ENCODE measurements at places on chromosomes 5 and 9.

DNA sequence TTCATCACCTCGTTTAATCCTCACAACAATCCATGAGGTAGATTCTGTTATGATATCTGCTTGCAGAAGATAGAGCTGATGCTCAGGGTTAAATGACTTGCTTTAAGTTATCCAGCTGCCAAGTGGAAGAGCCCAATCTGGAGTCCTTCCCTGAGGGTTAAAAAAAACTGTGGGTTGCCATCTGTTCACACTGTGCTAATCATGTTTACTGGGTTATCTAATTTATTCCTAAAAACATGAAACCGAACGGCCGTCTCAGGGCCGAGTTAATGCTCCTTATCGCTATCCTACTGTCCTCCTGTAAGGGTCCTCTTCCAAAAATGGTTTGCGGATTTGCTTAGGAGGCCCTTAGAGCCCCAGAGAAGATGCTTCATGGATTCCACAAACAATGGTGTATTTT is 153.3 kb downstream of the YIPF5 start:
- DNase-seq, result no peak

GRCh38 chr9:18726546-18726945 is 252.6 kb downstream of the ADAMTSL1 start:
- DNase-seq, result no peak

DNA sequence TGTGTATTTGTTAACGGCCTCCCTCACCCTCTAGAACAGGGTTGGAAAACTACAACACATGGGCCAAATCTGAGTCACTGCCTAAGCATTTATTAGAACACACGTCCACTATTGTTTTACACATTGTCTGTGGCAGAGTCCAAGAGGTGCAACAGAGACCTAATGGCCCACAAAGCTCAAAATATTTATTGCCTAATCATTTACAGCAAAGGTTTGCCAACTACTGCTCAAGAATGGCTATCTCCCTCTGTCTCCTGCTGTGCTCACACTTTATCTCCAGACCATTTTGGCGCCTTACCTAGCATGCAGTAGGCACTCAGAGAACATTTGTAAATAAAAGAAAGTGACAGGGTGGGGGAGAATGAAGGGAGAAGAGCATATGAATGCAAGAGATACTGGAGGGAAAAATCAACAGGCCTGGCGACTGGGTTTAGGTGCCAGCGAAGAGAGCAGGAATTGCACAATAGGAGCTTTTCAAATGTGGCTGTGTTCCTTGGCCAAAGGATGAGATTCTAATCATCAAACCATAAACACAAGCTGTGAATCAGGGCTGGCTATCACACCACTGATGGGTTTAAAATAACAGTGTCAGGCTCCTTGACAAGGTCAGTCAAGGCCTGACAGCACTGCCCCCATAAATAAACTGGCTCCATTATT is 80.3 kb downstream of the EPB41L4A start:
- no peak for DNase-seq

DNA sequence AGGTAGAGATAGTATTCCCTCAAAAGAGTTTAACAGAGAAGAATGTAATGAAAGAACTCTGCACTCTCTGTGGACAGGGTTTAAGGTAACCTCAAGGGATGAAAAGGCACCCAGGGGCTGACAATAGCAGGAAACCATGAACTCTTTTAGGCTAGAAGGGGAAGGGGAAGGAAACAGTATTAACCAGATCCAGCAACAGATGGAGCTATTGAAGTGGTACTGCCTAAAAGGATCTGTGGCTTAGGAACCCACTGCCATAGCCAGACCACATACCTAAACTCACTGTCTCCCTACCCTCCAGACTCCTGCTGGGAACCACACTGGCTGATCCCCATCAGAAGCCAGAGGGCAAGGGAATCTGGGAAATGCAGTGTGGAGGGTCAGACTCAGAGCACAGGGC is 35.5 kb downstream of the PLGRKT start:
- no peak for DNase-seq

DNA sequence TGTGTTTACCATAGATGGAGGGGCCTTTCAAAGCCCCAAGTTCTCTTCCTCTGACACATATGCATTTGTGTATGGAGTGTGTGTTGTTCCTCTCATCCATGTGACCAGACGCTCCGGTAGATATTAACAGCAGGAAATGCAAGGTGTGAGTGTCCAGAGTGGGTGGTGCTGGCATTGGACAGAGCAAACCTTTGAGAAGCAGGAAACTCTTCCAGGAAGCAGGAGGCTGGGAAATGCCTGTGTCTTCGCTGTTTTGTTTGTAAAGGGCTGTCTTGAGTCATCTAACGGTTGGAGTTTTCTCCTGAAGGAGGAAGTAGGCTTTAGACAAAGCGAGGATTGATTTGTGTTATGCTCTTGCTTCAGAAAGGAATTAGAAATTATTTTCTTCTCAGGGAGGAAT is 370.9 kb downstream of the PLK2 start:
- no peak for DNase-seq

- DNase-seq, result no peak
Observed at GRCh38 chr9:20559231-20559890, 62.9 kb downstream of the MLLT3 start.

GRCh38 chr9:71766663-71767062 is 1.6 kb downstream of the CEMIP2 start:
- no peak for DNase-seq

- DNase-seq, result no peak
Observed at GRCh38 chr5:159184236-159184635, 25.1 kb downstream of the RNF145 start.

- no peak for DNase-seq
Observed at GRCh38 chr9:70477146-70477745, 62.8 kb upstream of the KLF9 start.

DNA sequence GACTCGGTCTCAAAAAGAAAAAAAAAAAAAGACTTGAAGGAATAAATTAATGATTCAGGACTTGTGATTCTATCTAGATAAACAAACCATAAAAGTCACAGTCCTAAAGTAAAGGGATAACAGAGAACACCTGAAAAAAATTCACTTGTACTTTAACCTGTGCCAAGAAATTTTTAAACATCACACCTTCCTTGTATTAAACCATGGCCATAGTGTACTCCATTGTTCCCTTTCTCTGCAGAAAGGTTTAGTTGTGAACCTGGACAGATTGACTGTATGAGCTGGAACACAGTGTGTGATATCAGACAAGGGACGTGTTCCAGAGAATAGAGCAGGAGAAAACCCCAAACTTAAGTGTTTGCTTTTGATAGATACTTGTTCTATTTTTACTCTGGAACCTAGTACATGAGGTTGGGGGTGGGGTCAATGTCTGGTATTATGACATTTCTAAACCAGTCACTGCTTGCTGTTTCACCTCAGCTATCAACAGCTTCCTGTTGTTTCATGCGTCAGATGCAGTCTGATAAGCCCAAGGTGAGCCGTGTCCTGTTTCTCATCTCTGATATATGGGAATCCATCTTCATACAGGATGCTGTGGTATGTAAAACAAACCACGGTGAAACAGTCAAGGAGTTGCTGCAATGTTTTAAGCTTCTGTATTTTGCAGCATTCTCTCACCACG is 62.5 kb upstream of the ITGA1 start:
- peak; percentile 34 for DNase-seq

GRCh38 chr5:171476701-171477100 is 57.3 kb downstream of the FGF18 start:
- DNase-seq, result no peak

DNA sequence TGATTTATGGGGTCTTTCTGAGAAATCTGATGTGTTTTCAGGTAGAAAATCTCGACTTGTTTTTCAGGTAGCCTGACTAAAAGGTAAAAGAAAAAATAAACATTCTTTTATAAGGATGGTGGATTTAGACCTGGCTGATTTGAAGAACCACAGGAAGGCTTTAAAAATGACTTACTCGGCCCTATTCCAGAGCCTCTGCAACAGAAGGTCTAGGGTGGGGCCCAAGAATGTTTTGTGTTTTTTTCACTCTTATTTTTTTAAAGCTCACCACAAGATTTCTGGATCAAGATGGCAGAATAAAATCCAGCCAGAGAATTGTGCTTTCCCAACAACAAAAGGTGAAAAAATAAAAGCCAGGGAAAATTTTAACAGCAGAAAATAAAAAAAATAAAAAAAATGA is 59.1 kb downstream of the FNBP1 start:
- DNase-seq, result no peak

GRCh38 chr5:69528035-69528434 is 32.0 kb upstream of the GTF2H2C start:
- DNase-seq, result no peak

DNA sequence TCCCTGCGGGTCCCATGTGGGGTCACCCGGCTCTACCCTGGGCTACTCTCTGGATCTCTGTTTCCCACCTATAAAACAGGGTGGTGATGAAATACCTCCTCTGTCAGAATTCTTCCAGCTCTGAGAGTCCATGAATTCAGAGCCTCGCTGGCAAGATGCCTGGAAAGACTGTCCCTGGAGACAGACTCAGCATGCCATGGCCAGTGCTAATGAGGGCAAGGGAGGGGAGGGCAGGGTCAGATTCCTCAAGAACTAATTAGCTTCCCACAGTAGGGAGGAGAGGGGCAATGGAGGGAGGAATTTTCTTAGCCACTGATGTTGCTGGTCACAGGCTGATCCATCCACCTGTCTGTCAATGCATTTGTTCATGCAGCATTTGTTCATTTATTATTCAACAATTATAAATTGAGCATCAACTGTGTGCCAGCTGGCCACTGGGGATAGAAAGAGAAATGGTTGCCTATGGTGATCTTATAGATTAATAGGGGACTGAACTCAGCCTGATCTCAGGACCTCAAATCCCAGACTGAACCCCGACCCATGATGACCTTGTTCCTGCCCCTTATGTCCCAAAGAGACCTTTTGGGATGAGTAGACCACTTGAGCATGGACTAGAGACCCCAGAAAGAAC is 4.7 kb downstream of the SYNPO start:
- DNase-seq, result no peak

DNA sequence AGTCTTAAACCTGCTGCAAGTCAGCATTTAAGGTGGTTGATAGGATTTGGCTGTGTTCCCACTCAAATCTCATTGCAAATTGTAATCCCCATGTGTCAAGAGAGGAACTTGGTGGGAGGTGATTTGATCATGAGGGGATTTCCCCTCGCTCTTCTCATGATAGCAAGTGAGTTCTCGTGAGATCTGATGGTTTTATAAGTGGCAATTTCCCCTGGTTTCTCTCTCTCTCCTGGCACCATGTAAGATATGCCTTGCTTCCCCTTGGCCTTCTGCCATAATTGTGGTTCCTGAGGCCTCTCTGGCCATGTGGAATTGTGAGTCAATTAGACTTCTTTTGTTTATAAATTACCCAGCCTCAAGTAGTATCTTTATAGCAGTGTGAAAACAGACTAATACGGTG is 84.3 kb upstream of the SMC2 start:
- no peak for DNase-seq

- no peak for DNase-seq
Observed at GRCh38 chr5:127441799-127442484, 75.5 kb upstream of the PRRC1 start.

DNA sequence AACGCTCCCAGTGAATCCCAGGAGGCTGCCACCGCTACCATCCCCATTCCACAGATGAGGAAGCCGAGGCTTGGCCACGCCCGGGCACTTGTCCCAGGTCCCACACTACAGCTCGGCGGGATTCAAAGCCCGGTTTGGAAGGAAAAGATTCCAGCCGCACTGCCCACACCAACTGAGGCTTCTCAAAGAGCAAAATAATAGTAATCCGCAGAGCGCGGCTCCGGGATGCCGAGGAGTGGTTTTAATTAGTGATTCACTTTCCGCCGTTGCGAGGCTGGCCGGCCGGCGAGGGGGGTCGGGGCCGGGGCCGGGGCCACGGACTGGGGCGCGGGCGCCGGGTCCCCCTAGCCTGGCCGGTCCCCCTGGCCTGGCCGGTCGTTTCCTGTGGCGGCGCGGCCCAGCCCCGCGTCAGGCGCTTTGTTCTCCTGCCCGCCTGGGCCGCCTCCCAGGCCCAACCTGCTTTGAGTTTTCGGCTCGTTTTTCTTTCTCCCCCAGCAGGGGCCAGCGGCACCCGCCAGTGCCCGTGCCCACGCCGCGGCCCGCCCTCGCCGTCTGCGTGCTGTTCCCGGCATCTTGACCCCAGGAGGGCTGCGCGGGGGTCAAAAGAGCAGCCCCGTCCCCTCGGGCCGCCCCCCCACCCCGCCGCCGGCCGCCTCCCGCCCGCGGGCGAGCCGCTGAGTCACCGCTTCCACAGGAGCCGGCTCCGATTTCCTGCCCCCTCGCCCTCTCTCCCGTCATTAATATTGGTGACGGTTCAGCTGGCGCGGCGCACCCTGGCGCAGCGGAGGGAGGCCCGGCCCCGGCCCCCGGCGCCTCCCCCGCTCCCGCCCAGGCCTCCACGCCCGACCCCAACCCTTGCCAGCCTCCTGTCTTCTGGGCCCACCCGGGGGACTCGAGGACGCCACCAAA is 31.2 kb downstream of the FGF18 start:
- DNase-seq, result no peak

- no peak for DNase-seq
Observed at GRCh38 chr5:167296661-167297060, 994.8 kb upstream of the WWC1 start.

DNA sequence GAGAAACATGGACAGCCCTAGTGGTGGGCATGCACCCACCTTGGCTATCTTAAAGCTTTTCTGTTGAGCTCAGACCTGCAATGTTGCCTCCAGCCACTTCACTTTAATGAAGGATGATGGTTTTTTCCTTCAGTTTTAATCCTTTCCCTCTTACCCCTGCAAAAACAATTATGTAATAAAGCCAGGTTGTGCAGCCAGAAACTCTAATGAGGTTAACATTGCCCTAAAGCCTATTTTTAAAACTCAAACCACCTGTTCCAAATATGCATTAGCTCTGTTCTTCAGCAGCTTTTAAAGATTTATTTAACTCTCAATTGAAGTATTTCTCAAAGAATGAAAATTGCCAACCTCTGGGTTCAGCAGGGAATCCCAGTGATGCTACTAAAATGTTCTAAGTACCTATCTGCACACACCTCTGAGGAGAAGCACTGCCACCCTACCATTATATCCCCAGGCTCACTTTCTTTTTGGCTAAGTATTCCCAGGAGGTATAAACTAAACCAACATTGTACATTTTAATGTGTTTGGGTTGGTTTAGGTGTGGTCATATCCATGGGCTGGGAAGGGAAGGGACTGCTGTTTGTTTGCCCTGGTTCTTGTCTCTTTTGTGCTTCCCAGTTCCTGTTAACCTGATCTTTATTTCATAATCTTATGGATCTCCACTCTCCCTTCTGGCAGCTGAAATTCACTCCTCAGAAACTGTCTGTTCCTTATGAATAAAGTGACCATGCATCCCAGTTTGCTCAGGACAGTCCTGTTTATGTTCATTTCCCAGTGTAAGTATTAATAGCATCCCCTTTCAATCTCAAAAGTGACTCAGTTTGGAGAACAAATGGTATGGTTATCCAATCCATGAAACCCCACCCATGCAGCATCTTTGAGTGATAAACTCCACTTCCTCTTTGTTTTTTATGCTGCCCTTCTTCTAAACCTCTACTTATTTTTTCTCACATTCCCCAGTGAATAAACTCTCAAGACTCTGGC is 251.7 kb downstream of the RAB3C start:
- no peak for DNase-seq

GRCh38 chr5:75461679-75462078 is 49.8 kb downstream of the CERT1 start:
- no peak for DNase-seq

DNA sequence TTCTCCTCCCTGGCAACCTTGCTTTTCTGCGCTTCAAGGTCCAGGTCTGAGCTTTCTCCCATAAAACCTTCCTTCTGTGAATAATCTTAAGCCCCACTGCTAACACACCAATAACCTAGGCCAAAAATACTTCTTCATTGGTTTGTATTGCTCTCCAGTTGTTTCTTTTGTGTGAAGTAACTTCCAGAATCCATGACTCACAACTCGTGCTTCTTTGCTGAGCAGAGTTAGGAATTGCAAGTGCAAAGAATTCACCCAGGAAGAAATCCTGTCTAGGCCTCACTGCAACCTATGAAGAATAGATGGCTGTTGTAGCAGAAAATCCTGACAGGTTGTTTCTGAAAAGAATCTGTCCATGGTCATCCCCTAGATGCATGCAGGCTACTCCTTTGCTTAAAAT is 295.7 kb downstream of the MED10 start:
- DNase-seq, result no peak
